ENCODE measurements at places on chromosomes 3 and 15. TPM values are rescaled to one million over a fixed set of nuclear protein-coding genes. Genes with fewer than 3 reads are reported as not detected.
A peak's percentile ranks its signal among the peaks of the same experiment; 100 is the strongest.

GRCh38 chr3:114929971-114930732 lies 216.9 kb downstream of the ZBTB20 start:
- no peak for DNase-seq

DNA sequence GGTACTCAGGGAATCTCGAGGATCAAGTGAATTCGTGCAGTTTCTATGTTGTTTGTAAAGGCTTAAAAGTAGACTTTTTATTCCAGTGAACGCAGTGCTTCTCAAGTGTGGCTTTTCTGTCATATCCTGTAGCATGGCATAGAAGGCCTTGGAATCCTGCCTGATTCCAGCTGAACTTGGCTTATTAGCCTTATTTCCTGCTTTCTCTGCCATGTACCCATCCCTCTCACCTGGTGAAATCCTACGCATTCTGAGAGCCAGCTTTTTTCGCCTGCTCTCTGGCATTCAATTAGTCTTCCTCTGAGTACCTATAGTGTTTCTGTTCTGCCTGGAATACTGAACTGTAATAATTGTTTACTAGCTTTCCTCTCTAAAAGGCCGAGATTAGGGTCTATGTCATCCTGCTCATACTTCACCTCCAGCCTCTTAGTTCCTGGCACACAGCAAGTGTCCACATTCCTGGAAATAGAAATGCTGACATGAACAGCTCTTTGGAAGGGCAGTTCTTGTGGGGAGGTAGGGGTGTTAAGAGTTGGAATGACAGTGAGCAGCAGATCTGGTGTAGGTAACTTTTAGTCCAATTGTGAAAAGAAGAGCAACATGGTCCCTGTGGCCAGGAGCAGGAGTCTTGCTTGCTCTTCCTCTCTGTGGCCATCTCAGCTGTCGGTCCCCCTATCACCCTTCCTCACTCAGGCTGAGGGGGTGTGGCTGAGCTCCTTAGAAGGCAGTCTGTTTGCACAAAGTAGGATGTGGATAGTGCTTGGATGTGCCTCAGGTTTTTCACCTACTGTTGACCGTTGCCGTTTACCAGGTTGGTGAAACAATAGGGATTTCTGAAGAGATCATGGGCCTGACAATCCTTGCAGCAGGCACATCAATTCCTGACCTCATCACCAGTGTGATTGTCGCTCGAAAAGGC lies 30.4 kb downstream of the SLC24A1 start:
- DNase-seq: no peak

- DNase-seq: no peak
Observed at GRCh38 chr3:155791190-155791589, 14.9 kb downstream of the C3orf33 start.

DNA sequence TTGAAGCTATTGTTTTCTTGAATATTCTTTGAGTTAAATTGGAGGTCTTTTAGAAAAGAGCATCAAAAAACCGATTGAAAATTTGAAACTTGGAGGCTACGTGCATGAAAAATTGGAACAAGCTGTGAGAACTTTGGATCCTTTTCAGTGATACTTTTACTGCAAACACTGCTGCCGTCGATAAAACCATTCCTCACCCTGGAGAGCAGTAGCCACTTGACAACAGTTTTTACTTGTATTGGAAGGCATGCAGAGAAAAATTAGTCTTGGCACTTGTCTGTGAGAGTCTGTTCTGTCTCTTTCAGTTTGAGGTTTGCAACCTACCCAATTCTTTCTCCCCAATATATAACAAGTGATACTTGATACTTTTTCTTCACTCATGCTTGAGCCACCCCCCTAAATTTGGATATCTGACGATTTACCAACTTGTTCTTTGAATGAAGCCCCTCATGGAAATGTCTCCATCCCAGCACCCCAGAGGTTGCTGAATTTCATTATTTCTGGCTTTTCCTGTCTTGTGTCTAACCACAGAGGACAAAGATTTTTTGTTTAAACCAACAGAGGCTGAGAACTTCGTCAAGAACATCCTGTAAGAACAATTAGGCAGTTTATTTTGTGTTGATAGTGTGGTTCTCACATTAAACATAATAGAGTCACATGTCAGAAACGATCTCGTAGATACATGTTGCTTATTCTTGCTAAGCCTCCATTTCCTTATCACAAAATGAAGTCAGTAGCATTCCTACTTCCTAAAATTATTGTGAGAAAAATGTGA lies 307.3 kb upstream of the PLSCR5 start:
- DNase-seq: no peak

- DNase-seq: no peak
Observed at GRCh38 chr3:110164632-110165369, 827.5 kb upstream of the DPPA4 start.

DNA sequence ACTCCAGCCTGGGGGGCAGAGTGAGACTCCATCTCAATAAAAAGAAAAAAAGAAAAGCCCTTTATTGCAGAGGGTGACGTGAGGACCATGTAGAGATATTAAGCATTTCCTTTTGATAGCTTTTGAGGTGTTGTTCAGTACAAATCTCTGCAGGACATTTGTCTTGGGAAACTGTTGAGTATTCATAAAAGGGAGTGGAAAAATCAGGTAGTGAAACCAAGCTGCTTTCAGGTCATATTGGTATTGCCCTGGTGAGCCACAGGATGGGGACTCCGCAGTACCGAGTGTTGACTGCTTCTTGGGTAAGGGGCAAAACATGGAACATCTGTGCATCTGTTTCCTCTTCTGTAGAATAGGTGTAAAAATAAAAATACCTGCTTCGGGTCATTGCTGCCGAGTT lies 9.9 kb downstream of the ITPR1 start:
- no peak for DNase-seq

GRCh38 chr15:49900903-49901235 lies 218.2 kb downstream of the ATP8B4 start:
- DNase-seq: no peak

DNA sequence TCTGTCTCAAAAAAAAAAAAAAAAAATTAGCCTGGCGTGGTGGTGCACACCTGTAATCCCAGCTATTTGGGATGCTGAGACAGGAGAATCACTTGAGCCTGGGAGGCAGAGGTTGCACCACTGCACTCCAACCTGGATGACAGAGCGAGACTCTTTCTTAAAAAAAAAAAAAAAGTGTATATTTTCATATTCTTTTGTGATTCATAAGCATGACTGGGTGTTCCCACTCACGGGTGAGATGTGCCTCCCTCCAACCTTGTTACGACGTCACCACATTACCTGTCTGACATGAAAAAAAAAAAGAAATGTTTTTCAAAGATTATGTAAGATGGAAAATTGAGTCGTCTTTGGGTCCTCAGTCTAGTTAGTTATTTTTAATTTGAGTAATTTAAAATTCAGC lies 56.8 kb downstream of the TMEM41A start:
- DNase-seq: no peak

DNA sequence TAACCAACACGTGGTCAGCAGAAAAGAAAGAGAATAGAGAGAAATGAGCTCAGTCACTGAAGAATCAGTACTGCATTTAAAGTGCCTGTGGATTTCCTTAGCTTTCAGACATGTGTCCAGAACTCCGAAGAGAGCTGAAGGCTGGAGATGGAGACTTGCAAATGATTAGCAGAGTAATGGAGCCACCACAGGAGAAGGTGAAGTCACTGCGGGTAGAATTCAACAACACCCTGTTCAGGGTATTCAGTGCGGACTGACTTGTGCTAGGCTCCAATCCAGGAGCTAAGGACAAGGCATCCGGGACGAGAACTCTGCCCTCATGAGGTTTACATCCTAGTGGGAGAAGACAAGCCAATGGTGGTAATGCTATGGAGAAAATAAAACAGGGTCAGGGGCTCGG lies 4.2 kb downstream of the EIF4E3 start:
- DNase-seq: no peak

- no peak for DNase-seq
Observed at GRCh38 chr15:35312344-35312743, 227.2 kb upstream of the NANOGP8 start.

DNA sequence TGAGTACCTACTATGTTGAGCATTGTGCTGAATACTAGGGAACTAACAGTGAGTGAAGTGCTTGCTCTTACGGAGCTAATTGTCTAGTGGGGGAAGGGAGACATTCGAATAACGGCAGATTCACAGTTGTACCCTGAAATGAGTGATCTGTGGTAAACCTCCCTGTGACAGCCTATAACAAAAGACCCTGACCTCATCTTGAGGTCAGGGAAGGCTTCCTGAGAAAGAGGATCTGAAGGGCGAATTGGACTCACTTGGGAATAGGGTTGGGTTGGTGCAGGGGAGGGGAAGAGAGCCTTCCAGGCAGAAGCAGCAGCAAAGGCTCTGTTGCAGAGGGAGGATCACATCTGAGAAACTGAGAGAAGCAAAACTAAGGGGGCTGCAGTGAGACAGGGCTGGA lies 13.2 kb downstream of the HPS3 start:
- DNase-seq: no peak

- DNase-seq: no peak
Observed at GRCh38 chr3:48125886-48126622, 62.2 kb downstream of the CDC25A start.

- DNase-seq: no peak
Observed at GRCh38 chr15:30953731-30954378, 37.6 kb downstream of the MTMR10 start.

DNA sequence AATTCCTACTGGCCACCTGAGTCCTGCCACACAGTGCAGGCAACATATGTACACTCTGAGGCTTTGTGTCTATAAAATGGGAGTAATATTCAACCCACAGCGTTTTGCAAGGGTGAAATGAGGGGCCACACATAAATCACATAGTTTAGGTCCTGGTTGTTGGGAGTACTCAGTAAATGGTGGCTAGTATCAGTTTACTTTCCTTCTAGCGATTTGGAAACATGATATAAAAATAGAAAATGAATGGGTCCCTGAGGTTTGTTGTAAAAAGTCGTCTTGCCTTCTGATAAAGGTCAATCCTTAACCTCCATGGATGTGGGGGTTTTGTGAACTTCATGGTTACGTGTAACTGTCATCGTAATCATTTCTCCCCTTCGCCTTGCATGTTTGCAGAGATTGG lies 472.4 kb downstream of the EPHB1 start:
- no peak for DNase-seq

GRCh38 chr3:172653004-172653572 lies 57.8 kb downstream of the NCEH1 start:
- DNase-seq: no peak

DNA sequence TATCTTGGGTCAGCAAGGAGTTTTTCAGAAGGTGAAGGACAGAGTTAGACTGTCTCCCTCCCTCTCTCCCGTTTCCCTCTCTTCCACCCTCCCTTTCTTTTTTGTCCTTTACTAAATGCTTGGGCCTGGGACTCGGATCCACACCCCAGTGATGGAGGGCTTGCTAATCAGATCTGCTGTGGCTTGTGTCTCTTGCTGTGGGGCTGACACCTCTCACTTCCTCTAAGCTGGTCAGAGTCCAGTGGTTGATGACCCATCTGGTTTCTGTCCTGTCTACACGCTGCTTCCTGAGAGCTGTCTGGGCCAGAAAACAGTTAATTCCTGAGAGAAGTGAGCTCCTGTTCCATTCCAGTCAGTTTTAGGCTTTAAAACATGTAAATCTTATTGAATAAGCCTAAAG lies 849 bp downstream of the TRAK1 start:
- no peak for DNase-seq

- no peak for DNase-seq
Observed at GRCh38 chr15:42152921-42153698, 3.3 kb downstream of the PLA2G4F start.

DNA sequence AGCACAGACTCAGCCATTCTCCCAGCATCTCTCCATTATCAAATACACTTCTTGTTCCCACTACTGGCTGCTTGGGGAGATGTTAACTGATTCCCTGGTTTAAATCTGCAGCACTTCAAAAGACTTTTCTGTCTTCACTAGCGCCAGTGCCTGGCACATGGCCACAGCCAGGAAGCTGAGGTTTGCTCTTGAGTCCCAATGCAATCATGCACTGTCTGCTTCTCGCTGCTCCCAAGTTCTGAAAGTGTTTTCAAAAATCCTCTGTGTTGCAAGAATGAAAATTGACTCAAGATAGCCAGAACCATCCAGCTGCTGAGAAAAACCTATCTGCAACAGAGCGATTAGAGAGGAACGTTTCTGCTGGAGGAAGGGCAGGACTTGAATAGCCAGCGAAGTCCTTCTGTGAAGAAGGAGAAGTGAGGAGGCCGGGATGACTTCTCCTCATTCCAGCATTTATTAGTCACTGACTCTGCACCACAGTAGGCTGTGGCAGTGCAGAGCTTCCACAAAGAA lies 358.4 kb upstream of the NR2F2 start:
- DNase-seq: no peak

GRCh38 chr3:44729384-44729910 lies at the start of gene ZNF501:
ZNF501 (plus strand) TSS chr3:44729635; CDS start chr3:44734422, 4,787 bp downstream.
- DNase-seq: peak; percentile 97

GRCh38 chr3:101170806-101171558 lies 149.4 kb downstream of the IMPG2 start:
- DNase-seq: no peak

DNA sequence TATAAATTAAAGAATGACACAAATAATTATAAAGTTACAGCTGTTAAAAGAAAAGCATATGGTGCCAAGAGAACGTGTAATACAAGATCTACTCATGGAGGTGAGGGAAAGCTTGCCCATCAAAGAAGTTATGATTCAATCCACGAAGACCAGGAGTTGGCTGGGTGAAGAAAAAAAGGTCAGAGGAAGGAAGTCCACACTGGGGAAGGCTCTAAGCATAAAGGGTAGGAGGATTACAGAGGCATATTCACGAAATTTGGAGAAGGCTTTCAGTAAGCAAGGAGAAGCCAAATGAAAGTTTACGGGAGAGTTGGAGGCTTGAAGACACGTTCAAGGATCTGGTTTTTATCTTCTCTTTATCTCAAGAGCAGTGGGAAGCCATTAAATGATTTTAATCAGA lies 1.8 kb upstream of the TGFBR2 start:
- no peak for DNase-seq

DNA sequence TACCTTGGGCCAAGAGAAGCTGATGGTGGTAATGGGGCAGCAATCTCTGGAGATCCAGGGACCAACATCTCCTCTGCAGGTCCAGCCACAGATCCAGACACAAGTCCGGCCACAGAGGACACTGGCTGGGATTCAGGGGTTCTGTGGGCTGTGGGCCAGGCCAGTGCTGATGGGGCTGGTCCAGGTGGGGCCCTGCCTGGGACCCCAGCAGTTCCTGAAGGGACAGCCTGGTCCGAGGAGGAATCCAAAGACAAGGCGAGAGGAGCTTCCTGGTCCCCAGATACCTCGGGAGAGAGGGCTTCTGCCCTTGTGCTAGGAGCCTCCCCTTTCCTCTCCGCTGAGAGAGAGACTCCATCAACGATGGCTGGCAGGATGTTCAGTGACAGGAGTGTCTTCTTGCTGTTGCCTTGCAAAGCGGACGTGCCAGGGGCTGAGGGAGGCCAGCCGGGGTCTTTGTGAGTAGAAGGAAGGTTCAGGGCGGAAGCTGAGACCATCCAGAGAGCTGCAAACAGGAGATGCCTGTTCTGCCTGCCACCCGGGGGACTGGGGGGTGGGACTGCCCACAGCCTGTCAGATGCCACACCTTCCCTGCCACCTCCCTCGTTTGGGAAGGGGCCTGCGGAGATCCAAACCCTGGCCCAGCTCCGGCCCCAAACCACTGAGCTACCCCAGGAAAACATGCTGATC lies 24.5 kb upstream of the GOLGA6C start:
- DNase-seq: peak; percentile 59

RFX7 gene
- total RNA-seq: 7.7 TPM

STAB1 gene
- total RNA-seq: 119 TPM

RPP14 gene
- total RNA-seq: 13.2 TPM

RASL12 gene
- 62.5 TPM for total RNA-seq

DET1 gene
- total RNA-seq: 13.0 TPM

GP5 gene
- total RNA-seq: not detected

NAALADL2 gene
- total RNA-seq: 10.7 TPM

ZMYND10 gene
- total RNA-seq: not detected

TJP1 gene
- 122 TPM for total RNA-seq

EIF5A2 gene
- total RNA-seq: 7.2 TPM

Measured in sigmoid colon (tissue), 7 donors.